T-helper 9 cell (primary cell): ENCODE measurements at places on chromosomes 11 and 22.

GRCh38 chr11:6319704-6320410 lies 444 bp downstream of the CAVIN3 start:
- DNase-seq = no peak

GRCh38 chr11:396948-397548 lies 3.0 kb downstream of the PKP3 start:
- no peak for DNase-seq

DNA sequence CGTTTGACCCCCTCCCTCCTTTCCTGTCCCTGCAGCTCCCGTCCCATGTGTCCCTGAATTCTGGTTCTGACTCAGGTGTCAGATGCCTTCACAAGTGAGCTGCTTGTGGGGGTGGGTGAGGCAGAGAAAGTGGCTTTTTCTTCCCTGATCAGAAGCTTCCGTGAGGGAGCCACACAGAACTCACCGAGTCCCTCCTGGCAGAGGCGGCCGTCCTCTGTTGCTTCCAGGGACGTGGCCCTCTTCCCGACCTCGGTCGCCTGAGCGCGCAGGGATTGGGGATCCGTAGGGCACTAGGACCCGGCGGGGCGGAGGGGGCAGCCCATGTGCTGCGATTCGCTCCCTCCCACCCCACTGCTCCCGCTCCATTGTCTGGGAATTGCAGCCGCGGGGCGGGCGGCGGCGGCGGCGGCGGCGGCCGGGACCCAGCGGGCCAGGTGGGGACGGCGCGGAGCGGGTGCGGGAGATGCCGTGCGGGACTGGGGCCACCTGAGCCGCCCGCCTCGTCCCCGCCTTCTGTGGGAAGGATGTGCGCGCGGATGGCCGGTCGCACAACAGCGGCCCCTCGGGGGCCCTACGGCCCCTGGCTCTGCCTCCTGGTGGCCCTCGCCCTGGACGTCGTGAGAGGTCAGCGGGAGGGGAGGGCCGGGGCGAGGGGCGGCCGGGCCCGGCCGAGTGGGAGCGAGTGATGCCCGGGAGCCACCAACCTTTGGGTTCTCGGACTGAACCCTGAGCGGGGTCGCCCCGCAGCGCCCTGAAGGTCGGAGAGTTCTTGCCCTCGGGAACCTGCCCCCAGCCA lies at the start of gene TMEM132A:
Gene TMEM132A (plus strand): TSS at position 351 of the 796 bp plus-strand sequence. CDS start 174 bp downstream, at position 525.
- DNase-seq = no peak

- DNase-seq = no peak
These were observed 15.9 kb upstream of the GLYATL1 start for GRCh38 chr11:58923300-58923788.

- DNase-seq = no peak
These were observed 537.6 kb downstream of the TBC1D22A start for GRCh38 chr22:47299863-47300697.
